ENCODE measurements at places on chromosomes 13 and 19.
A peak's percentile ranks its signal among the peaks of the same experiment; 100 is the strongest.

DNA sequence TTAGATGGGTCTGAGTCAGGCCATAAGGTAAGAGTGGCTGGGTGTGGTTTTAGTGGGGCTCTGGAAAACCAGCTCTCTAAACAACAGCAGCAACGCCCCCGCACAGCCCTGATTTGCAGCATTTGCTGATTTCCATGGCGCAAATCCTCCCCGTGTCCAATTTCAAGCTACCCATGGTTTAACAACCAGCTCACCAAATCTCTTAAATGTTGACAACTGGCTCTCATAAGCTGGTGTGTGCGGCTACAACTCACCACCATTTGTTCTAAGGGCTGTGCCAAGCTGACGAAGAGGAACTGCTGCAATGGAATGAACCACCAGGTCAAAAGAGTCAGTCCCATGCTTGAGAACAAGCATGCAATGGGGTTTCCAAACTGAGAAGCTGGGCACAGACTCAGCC lies 22.9 kb downstream of the PARP4 start:
- no peak for DNase-seq

- DNase-seq: no peak
Measured at GRCh38 chr19:39196320-39196719, 444 bp upstream of the NCCRP1 start.

GRCh38 chr19:3366753-3367627 lies 607 bp downstream of the NFIC start:
- peak; percentile 61 for DNase-seq

- no peak for DNase-seq
Measured at GRCh38 chr13:101499406-101499805, 46.9 kb downstream of the ITGBL1 start.

GRCh38 chr19:49645592-49645991 lies 3.6 kb downstream of the SCAF1 start:
- no peak for DNase-seq

DNA sequence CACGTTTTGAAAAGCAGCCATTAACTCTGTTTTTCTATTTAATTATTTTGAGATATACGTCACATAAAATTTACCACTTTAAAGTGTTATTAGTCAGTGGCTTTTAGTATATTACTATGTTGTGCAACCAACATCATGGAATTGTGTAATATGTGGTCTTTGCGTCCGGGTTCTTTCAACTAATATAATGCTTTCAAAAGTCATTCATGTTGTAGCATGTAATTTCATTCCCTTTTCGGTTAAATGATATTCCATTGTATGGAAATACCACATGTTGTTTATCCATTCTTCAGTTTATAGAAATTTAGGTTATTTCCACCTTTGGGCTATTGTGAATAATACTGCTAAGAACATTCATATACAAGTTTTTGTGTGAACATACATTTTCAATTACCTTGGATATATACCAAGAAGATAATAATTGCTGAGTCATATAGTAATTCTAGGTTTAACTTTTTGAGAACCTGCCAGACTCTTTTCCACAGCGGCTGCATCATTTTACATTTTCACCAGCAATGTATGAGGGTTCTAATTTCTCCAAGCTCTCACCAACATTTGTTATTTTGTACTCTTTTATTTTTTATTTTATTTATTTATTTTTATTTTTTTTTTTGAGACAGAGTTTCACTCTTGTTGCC lies 28.1 kb upstream of the CLDN10 start:
- DNase-seq: peak; percentile 27

DNA sequence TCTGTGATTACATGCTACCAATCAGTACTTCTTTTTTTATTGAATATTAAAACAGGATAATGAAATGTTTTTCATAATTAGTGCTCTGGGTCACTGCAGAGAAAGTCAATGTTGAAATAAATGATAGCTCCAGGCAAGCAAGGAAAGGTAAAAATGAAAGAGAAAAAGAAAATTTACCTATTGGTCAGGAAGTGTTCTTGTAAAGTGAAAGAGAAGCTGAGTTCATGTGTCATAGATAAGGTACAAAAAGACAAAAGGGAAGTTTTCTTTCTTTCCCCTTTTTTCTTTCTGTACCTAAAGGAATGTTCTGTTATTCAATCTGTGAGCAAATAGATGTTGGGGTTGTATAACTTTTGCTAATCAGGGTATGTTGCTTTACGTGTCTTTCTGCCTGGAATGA lies 197.0 kb downstream of the PCDH9 start:
- DNase-seq: no peak

GRCh38 chr13:97254816-97255215 lies 32.7 kb downstream of the MBNL2 start:
- peak; percentile 74 for DNase-seq

GRCh38 chr13:24252136-24252535 lies 57.2 kb upstream of the C1QTNF9 start:
- DNase-seq: no peak

DNA sequence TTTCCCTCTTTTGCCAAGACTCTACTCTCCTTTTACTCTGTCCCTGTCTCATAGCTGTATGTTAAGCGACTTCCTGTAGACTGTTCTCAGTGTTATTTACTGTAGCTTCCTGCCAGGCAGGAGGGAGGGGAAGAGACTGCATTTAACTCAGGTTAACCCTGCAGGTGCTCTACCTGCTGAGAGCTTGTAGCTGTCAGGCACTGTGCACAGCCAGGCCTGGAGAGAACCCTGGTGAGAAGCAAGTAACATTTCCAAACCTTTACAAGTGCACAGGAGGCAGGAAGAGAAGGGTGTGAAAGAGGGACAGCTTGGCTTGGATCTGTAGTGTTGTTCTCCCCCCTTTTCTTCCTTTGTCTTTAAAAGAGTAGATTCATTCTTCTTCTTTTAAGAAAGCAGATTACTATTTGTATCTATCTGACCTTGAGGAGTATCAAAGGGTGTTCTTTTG lies 167.1 kb downstream of the LMO7 start:
- no peak for DNase-seq

GRCh38 chr13:74388626-74389025 lies 254.4 kb upstream of the KLF12 start:
- DNase-seq: no peak

GRCh38 chr19:48248081-48248833 lies 7.5 kb downstream of the CARD8 start:
- DNase-seq: no peak

- DNase-seq: no peak
Measured at GRCh38 chr19:1969176-1970002, 28.4 kb downstream of the CSNK1G2 start.
